ENCODE measurements at places on chromosomes 5 and 9.

- no peak for DNase-seq
Observed at GRCh38 chr9:76545191-76545590, 86.2 kb downstream of the GCNT1 start.

GRCh38 chr9:38057416-38058195, 11.4 kb downstream of the SHB start:
- no peak for DNase-seq

DNA sequence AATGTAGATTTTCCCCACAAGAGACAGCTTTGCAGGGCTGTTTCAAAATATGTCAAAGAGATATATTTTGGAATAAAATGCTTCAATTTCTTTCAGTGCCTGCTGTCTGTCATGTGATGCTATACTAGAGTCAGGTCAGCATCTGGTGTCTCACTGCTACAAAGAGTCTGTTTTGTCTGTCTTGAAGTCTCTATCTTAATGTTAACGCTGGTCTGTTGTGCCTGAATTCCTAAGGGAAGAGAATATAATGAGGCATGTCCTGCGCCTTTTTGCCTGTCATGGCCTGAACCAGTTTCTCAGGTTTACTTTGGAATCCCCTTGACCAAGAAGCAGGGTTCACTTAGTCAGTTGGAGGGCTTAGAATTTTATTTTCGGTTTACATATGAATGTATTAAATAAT, 176.4 kb downstream of the PDZD2 start:
- DNase-seq = no peak

DNA sequence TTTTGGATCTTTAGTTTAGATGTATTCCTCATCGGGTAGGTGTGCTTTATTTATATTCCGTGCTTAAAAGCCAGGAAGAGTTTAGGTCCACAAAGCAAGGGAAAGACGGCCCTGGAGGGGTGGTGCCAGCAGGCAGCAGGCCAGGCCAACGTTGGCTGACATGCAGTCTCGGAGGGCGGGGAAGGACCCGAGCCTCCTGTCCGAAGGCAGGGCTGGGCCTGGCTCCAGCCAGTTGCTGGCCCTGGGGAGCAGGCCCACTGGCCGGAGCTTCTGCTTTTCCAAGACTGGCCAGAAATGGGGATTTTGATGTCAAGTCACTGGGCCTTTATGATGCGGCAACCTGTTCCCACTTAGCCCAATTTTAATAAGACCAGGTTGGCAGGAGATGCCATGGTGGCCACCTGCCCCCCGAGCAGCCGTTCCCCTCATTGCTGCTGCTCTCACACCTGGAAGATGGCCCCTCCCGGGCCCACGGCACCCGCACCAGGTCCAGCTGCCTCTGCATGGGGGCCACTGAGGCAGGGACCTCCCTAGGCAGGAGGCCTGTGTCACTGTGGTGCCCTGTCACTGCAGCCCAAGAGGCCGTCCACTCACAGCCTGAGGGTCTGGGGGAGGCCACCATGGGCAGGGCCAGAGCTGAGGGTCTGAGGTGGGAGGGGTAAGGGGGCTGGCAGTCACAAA, 23.2 kb downstream of the LPCAT1 start:
- DNase-seq = no peak

- no peak for DNase-seq
Observed at GRCh38 chr9:91500509-91501014, 76.9 kb upstream of the NFIL3 start.

- DNase-seq = peak; percentile 82
Observed at GRCh38 chr5:122183098-122183787, 53.9 kb downstream of the ZNF474 start.

- DNase-seq = no peak
Observed at GRCh38 chr9:112132356-112132755, 42.7 kb downstream of the SUSD1 start.

GRCh38 chr5:134994560-134995156, 27.0 kb downstream of the CATSPER3 start:
- no peak for DNase-seq

- no peak for DNase-seq
Observed at GRCh38 chr5:92328584-92329259, 945.6 kb upstream of the ARRDC3 start.

GRCh38 chr9:130555968-130556367, 23.4 kb upstream of the FUBP3 start:
- DNase-seq = no peak

DNA sequence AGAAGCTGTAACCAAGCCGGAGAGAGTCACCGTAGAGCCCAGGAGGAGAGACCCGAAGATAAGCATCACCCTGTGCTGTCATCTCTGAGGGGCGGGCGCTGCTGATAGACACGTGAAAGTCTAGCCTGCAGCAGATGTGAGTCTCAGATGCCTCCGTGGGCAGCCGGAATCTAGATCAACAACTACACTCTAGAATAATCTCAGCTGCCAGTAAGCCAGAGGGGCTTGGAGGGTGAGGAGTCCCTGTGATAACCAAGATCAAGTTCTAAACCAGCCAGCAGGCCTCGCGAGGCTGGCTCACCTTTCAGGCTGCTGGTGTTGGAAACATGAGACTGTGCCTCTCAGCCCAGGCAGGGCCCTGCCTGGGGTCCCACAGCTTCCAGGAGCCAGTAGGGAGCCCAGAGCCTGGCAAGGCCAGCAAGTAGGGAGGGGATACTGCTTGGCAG, 54.1 kb downstream of the DAPK1 start:
- no peak for DNase-seq

DNA sequence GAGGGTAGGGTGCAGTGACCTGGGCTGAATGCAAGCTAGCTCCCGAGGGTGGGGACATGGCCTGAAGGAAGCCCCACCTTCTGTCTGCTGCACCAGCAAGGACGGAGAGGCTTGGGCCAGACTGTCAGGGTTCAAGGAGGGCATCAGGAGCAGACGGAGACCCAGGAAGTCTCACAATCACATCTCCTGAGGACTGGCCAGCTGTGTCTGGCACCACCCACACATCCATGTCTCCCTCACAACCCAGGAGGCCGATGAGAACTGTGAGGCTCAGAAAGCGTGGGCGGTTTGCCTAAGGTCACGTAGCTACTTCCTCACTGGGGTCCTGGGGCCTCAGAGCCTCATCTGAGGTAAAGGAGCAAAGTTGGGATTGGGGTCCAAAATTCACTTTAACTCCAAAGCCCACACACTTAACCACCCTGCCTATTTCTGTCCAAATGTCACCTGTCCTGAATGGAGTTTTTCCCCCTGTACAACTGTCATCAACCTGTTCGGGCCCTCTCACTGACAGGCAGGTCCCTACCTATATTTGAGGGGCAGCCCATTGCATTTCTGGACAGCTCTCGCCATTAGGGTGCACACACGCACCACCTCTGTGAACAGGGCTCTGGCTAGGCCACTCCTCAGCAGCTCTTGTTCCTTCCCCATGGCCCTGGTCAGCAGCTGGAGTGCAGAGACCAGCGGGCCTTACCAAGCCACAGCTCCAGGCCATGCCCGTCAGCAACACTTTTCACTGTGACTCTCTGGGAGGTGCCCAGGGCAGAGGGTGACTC, 3.4 kb downstream of the IL13 start:
- DNase-seq = no peak

- DNase-seq = no peak
Observed at GRCh38 chr5:90792725-90793124, 234.1 kb downstream of the ADGRV1 start.

GRCh38 chr9:110640736-110641135, 27.9 kb upstream of the MUSK start:
- no peak for DNase-seq

DNA sequence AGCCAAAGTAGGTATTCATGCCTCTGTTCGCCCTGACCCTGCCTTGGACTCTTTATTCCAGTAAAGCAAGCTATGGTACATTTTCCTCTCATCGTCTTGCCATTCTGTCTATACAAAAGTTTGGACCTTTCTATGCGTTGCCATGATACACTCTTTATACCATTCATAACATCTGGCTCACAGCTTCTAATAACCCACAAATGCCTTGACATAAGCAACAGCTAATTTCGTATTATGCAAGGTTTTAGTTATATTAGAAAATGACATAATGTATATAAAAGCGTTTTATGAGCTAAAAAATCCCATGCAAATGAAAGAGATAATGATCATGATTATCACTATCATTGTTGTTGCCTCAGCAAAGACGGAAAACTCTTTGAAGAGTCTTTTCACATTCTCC, 265.7 kb downstream of the TMEM167A start:
- no peak for DNase-seq

- no peak for DNase-seq
Observed at GRCh38 chr5:89954916-89955315, 454.6 kb downstream of the CETN3 start.

- peak; percentile 32 for DNase-seq
Observed at GRCh38 chr9:2466703-2467102, 154.9 kb upstream of the VLDLR start.

- DNase-seq = peak; percentile 44
Observed at GRCh38 chr5:115816226-115817081, at the start of gene CDO1. TSS of gene CDO1 (minus strand) at chr5:115816659. CDS start at chr5:115816397, 262 bp downstream.

DNA sequence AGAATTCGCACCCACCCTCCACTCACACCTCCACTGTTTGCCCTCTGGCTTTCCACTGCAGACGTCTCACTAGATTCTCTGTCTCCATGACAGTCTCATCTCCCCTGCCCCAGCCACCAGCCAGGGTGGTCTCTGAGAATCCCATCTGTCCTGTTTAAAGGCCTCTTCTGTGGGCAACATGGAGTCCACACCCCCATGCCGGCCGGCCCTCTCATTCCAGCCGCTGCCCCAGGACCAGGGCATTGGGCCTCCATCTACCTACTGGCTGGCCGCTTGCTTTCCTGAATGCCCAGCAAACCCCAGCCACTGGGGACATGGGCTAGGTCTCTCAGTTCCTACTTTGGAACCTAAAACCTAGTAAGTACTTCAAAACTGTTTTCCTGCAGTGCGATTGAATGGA, 65.6 kb upstream of the RUFY1 start:
- DNase-seq = no peak

- DNase-seq = no peak
Observed at GRCh38 chr5:87195104-87195591, 72.5 kb upstream of the RASA1 start.

- DNase-seq = no peak
Observed at GRCh38 chr9:16801871-16802466, 68.5 kb downstream of the BNC2 start.

Data from HAP-1 (cell line).